ENCODE measurements at places on chromosomes 5 and 9.

- no peak for DNase-seq
Measured at GRCh38 chr5:102200861-102201260, 95.2 kb downstream of the SLCO4C1 start.

DNA sequence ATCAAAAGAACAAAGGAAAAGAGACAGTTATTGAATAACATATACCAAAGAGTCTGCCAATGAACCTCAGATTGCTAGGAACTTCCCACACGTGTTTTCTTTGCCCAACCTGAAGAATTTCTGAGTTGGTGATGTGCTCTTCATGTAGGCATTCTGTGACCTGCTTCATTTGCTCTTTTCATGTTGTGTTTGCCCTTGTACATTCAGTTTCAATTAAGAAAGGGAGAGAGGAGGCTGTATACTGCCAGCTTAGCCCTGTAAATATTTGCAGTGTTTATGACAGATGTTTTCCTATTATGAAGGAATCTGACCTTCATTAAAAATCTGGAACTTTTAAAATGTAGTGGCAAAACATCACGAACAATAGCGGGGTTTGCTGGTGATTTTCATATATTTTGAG, 168.5 kb downstream of the GAS1 start:
- no peak for DNase-seq

DNA sequence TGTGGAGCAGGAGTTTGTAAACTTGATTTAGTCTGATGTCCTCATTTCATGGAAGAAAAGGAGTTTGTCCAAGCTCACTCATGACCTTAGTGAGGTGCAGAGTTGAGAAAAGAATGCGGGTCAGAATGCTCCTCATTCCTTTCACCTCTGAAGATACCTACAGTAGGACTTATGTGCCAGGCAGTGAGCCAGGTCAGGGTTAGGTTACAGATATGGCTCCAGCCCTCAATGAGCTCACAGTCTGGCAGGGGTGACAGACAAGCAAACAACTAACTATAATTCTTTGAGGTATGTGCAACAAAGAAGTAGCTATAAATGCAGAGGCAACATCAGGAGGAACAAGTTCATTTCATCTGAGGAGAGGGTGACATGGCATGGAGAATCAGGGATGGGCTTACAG, 102.5 kb downstream of the SPATA31D1 start:
- DNase-seq, result no peak

DNA sequence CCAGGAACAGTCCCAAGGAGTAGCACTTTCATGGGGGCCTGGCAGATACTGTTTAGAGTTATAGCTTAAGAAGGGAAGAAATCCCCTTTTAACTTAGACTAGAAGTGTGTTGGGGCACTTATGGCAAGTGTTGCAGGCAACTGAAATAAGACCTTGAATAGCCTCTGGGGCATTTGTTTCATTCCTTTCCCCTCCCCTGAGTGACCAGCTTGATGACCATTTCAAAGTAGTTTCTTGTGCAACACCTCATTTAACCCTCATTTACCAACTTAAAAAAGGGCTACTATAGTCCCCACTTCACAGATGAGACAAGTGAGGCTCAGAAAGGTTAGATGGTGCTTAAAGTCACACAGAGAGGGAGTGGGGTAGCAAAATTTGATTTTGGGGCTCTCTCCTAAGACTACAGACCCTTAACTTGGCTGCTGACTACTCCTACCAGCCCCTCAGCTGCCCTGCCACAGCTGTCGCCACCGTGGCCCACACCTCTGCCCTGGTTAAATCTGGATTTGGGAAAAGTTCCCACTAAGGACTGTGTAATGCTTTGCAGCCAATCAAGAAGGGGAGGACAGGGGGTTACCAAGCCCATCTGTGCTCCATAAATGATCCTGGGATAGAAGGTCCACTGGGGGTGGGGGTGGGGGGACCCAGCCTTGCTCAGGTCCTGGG, 5.5 kb downstream of the PDLIM4 start:
- DNase-seq, result no peak

DNA sequence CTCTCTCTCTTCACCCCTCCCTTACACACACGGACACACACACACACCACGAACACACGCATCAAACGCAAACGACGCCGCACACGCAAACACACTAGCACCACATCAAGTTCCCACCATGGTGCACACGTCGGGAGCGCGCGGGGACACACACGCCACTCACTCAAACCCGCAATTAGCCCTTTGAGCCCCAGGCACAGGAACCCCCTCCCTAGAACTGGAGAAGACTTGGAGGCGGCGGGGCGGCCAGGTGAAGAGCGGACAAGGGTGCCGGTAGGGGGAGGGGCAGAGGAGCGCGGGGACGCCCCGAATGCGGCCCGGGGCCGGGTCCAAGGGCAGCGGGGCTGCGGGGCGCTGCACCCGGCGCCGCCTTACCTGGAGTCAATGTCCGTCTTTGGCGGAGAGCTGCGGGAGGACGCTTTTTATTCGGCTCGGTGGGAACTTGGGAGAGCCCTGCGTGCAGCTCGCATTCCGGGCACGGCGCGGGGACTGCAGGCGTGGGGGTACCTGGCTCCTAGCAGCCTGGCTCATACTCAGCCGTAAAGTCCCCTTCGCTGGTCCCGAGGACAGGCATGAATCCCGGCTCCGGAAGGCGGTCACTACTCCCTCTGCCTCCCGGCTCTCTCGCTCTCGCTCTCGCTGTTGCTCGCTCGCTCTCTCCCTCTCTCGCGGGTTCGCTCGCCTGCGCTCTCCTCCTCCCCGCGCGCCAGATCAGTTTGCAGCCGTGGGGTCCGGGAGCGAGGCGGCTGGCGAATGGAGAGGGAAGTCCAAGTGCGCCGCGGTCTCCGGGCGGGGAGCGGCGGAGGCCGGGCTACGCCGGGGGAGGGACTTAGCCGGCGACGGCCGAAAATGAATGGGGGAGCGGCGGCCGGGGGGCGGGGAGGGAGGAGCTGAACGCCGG, at the start of gene BRINP1:
Gene BRINP1 (minus strand): TSS at position 755 of the 901 bp plus-strand sequence. CDS start 56,080 bp downstream, outside the sequence.
- DNase-seq, result no peak

- no peak for DNase-seq
Measured at GRCh38 chr5:133234273-133234672, 182.5 kb downstream of the HSPA4 start.

DNA sequence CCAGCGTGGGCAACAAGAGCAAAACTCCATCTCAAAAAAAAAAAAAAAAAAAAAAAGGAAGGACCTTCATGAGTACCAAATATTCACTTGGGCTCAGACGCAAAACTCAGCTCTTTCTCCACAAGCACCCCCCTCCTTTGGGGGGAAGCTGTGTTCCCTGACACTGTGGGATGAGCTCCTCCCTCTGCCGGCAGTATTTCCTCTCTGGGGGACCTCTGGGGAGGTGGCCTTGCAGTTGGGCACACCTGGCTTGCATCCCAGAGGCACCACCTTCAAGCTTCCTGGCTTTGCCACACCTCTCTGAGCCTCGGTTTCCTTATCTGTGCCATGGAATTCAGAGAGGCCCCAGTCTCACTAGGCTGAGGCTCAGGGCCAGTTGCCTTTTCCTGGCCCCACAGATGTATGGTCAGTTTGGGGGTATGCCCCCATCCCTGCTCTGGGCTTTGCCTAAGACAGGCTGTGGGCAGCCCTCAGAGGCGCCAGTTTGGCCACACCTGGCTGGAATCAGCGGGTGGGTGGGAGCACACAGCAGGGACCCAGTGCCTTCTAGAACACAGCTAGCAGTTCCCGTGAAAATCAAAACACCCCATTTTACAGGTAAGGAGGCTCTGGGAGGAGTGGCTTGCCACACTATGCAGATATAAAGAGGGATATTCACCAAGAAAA, 157.5 kb upstream of the IER5L start:
- DNase-seq, result no peak

DNA sequence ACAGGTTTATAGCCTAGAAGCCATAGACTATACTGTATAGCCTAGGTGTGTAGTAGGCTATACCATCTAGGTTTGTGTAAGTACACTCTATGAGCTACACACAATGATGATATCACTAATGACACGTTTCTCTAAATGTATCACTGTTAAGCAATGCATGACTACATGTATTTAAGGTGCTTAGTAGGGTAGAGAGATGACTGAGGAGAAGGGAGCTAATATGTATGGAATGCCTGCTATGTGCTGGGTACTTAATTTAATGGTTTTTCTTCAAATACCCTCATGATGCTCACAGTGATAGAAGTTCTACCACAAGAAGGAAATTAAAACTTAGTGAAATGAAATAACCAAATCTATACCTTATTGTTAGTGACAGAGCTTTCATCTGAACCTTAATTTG, 1785.5 kb downstream of the EFNA5 start:
- no peak for DNase-seq

- DNase-seq, result no peak
Measured at GRCh38 chr9:124652615-124653393, 118.3 kb downstream of the NR6A1 start.

- DNase-seq, result no peak
Measured at GRCh38 chr5:167833456-167833855, 458.0 kb upstream of the WWC1 start.

- no peak for DNase-seq
Measured at GRCh38 chr9:83396813-83397212, 141.4 kb downstream of the FRMD3 start.

GRCh38 chr9:87674565-87675299, 51.2 kb upstream of the CTSL start:
- no peak for DNase-seq

DNA sequence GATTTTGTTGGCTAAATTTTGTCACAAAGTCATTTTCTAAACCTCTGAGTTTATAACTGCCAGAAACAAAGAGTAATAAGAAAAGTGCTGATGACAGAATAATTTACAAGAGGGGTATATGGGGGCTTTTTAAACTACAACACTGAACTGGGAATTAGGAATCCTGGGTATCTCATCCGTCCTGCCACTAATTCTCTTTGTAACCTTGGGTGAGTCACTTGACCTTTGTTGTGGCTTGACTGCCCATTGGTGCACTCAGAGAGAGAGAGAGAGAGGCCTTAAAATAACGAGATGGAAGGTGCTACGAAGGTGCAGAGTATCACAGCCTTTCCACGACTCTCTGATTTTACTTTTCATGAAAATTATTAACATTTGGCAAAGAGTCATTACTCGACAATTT, 130.3 kb upstream of the CNTLN start:
- no peak for DNase-seq

DNA sequence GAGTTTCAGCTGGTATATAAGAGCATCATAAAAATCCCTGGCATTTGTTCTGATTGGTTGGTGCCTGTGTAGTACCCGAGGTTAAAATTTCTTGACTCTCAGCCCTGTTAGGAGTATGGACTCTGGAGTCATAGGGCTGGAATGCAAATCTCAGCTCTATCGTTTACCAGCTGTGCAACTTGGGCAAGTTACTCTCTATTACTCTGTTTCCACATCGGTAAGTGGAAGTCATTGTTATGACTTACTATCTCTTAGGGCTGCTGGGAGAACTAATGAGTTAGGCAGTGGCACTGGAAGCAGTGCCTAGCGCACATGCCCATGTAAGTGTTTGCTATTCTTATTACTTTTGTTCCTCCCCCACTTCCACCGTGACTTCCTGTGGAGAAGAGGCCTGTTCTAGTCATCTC, 141.6 kb downstream of the BOD1 start:
- no peak for DNase-seq

DNA sequence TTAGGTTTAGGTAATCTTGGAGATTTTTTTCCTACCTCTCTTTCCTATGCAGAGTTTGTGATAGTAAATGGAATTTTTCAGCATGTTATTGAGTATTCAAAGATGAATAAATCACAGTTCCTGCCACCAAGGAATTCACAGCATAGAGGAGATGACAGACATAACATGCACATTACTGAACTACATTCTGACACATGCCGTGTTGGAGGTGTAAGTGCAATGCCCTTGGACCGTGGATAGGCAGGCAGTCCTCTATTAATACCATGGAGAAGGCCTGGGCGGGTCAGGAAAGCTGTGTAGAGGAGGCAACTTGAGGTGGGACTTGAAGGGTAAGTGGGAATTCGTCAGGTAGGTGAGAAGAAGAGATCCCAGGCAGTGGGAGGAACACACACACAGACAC, 43.9 kb downstream of the MCCC2 start:
- no peak for DNase-seq

- no peak for DNase-seq
Measured at GRCh38 chr5:1044117-1044516, 35.5 kb downstream of the NKD2 start.

- DNase-seq, result no peak
Measured at GRCh38 chr5:72006361-72006760, 100.9 kb upstream of the MAP1B start.

DNA sequence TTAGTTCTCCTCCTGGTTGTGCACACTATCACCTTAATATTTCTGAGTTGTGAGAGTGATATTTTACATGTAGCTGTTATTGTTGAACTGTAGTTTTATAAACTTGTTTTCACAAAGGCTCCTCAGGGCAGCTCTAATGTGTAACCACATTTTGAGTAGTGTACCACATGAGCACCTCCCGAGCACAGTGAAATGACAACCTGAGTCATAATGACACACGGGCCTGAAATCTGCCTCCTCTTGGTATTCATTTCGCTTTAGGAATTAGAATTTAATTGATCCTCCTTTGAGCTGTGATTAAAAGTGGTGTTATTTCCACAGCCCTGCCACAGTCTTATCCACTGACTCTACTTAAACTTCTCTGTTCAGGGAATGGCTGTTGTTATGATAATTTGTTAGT, 7.9 kb downstream of the MTRR start:
- no peak for DNase-seq

DNA sequence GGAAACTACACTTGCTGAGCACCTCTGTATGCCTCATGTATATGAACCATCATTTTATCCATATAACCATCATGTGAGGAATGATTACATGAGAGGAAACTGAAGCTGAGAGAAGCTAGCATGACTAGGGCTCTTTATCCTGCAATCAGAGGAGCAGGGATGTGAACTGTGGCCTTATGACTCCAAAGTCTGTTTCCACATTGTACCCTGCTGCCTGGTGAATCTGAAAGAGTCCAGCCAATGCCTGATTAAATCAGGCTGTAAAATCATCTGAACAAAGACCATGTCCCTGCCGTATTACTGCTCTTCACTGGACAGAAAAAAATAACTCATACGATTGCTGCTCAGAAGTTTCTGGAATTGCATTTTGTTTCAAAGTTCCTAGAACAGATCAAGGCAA, 67.0 kb downstream of the LPAR1 start:
- DNase-seq, result no peak

- DNase-seq, result no peak
Measured at GRCh38 chr9:88143957-88144625, 5.8 kb upstream of the SPATA31C2 start.

GRCh38 chr9:33408087-33408486, 5.7 kb upstream of the AQP7 start:
- DNase-seq, result no peak

DNA sequence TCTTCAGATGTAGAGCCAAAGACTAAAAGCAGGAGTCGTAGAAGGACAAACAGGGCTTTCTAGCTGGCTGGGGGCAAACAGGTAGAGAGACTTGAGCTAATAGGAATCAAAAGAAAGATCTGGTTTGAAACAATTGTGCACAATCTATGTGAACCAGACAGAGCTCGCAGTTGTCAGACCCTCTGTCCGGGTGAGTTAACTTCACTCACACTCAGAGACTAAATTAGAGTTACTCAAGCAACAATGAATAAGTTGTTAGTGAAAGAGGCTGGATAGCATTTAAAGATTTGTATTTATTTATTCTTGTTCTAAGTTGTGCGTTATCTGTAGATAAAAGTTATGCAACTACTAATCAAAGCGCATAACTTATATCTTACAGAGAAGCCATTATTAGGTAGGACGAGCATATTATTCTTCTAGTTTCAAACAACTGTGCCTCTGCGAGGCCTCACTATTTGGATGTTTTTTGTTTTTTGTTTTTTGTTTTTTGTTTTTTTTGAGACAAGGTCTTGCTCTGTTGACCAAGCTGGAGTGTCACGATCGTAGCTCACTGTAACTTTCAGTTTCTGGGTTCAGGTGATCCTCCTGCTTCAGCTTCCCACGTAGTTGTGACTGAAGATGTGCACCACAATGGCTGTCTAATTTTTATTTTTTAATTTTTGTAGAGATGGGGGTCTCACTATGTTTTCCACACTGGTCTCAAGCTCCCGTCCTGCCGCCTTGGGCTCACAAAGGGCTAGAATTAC, 13.2 kb upstream of the LNPEP start:
- no peak for DNase-seq
